ENCODE measurements at places on chromosomes 11 and 22. TPM values are rescaled to one million over a fixed set of nuclear protein-coding genes. Genes with fewer than 3 reads are reported as not detected.

The MRPL11 gene
- 31.1 TPM for total RNA-seq

The CDON gene
- 2.0 TPM for total RNA-seq

The ST14 gene
- total RNA-seq = 0.81 TPM

The LYVE1 gene
- total RNA-seq = not detected

The NXF1 gene
- 305 TPM for total RNA-seq

The GTF2H1 gene
- total RNA-seq = 22.0 TPM

The SPI1 gene
- 4.9 TPM for total RNA-seq

The TRIM49 gene
- total RNA-seq = not detected

The FADS2 gene
- total RNA-seq = 15.7 TPM

The MCHR1 gene
- total RNA-seq = not detected

DNA sequence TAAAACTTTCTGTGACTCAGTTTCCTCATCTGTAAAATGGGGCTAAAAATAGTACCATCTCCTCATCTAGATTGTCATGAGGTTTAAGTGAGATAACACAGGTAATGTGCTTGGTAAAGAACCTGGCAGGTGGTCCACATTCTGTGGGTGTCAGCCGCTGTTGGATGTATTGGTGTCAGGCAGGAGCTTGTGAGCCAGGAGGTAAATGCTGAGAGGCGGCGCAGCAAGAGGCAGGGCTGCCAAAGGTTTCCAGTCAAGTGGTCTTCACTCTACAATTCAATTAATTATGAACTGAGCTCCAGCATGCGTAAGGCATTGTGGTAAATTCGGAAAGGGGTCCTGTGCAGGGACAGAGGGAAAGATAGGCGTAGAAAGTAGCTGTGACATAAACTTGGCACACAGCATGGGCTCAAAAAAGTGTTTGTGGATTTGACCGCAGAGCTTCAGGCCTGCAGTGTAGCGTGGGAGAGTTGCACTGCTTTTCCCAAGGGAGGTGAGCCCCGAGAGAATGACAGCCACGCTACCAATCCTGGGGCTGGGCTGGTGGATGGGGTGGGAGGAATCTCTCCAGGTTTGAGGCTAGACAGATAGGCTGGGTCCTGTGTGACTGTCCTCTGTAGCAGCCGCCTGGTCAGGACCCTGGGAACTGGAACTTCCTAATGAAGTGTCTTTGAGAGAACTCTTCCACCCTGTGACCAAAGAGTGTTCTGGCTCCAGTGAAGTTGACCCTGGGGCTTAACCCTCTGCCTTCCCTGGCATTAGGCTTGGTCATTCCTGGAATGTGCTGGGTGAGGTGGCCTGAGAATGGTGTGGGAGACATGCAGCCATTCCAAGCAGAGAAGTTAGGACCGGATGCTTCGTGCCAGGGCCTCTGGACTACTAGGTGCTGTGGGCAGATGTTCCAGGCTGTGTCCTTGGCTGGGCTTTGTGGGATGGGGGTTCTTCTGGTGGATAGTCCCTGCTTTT, 122.4 kb downstream of the FEZ1 start:
- no peak for DNase-seq

- DNase-seq = no peak
Observed at GRCh38 chr11:126740846-126741245, 259.7 kb downstream of the KIRREL3 start.

- DNase-seq = no peak
Observed at GRCh38 chr11:131584785-131585592, 214.6 kb downstream of the NTM start.

GRCh38 chr11:71426413-71426812, 21.8 kb downstream of the DHCR7 start:
- DNase-seq = no peak

DNA sequence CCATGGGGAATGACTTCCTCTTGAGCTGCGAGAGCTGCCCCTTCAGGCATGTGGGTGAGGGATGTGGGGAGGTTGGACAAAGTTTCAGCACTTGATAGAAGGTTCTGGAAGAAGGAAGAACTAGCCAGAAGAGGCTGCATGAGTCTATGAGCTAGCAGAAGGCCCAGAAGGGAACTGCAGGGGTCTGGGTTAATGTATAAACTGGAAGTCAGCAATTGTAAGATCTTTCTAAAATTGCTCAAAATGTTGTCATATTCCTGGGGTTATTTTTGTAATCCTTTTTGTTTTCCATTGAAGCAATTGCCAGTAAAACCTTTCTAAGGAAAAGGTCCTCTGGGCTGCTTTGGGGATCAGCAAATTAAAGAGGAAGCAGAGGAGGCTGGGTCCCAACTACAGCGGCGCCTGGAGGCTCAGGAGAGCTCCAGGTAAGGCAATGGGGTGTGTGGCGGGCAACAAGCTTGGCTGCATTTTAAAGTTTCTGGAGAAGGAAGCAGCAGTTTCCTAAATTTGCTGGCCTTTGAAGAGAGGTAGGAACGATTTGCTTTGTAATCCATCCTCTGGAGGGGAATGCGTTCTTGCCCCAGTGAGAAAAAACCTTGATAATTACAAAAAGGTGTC, 29.2 kb downstream of the ADAMTS15 start:
- no peak for DNase-seq

DNA sequence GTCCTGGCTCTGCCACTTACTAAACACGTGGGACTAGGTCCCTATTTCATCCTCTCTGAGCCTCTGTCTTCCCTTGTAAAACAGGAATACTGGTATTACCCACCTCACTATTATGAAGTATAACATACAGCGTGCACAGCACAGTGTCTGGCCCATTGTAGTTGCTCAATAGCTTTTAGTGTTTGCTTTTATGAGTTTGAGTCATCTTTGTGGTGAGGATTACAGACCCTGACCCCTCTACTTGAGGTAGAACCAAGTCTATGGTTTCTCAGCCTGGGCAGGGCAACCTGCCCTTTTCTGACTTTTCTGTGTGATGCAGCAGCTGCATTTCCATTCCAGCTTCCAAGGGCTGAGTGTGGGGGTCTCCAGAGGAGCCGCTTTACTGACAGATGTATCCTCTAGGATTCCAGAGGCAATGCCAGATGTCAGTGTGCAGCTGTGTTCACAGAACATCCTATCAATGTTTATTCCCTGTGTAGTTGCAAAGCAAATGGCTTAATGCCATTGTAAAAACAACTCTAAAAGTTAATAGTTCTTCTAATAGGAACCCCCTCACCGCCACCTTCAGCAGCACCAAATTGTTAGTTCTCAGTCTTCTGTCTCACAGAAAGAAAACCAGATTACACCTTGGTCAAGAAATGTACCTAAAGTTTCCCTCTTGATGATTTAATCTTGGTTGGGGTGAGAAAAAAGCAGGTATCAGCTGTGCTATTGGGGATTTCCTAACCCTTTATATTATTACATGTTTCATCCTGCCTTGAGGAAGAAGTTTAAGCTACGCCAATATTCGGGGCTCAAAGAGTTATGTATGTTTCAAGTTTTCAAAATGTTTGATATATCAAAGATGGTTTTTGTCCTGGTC, 16.8 kb downstream of the PRR5L start:
- DNase-seq = no peak

GRCh38 chr11:10674911-10675440, 18.6 kb downstream of the IRAG1 start:
- DNase-seq = no peak

DNA sequence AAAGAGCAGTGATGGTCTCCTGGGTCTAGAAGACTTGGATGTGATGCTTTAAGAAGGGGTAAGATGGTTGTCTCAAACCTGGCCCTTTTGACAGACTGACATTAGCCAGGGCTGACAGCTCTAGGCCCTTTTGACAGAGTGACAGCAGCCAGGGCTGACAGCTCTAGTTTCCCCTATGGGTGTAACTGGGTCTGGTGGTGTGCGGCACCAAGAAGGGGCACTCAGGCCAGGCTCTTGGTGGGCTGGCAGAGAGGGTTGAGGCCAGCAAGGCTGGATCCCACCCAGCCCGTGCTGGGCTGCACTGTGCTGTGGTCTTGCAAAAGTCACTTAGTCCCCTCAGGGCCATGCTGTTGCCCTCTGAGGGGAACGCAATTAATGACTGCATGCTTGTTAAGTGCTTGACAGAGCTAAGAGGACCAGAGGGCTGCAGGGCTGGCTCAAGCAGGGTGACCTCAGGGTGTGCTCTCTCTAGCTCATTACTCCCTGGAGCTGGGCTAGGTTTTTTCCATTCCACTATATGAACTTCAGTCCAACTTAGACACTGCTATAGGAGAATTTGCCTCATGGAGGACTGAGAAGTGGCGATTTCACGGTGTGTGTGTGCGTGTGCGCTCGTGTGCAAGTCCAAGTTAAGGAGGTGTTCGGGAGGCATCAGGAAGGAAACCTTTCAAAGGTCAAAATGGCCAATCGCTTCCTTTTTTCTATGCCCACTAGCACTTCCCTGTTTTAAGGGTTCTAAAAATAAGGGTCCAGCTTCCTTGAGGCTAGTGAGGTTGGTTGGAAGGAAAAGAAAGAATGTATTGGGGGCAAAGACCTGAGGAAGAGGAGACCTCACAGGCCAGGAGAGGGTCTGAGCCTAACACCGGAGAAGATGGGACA, 4.4 kb downstream of the UBASH3B start:
- DNase-seq = no peak

DNA sequence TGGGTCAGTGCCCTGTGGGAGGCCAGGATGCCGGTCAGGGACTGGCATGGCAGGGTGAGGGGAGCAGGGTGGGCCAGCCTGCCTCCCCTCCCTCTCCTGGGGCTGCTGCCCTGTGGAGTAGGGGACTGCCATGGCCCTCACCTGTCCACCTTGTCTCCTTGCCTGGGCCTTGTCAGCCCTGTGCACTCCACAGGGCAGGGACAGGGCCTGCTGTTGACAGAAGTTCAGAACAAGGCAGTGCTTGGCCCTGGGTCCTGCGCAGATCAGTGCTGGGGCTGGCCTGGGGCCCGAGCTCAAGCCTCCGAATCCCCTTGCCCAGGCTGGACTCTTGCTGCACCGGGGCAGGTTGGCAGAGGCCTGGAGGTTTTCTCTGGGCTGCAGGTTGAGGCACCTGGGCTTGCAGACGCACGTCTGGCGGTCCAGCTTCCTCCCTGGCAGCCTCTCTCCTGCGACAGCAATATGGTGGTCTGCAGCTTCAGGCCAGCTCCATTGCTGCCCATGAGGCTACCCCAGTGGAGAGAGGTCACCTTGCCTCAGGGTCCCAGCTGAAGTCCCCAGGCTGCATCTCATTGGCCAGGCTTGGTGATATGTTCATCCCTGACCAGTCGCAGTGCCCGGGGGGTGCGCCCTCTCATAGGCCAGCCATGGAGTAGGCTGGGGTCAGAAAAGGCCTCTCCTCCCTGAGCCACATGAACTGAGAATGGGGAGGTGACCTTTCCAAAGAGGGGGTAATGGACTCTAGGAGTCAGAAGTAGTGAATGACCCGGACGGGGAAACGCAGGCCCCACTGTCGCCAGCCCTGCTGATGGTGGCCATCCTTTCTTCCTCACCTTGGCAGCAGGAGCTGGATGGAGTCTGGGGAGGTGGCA, 21.5 kb upstream of the CHKA start:
- no peak for DNase-seq

- DNase-seq = peak; percentile 3
Observed at GRCh38 chr22:37203354-37204044, 8.8 kb downstream of the SSTR3 start.

DNA sequence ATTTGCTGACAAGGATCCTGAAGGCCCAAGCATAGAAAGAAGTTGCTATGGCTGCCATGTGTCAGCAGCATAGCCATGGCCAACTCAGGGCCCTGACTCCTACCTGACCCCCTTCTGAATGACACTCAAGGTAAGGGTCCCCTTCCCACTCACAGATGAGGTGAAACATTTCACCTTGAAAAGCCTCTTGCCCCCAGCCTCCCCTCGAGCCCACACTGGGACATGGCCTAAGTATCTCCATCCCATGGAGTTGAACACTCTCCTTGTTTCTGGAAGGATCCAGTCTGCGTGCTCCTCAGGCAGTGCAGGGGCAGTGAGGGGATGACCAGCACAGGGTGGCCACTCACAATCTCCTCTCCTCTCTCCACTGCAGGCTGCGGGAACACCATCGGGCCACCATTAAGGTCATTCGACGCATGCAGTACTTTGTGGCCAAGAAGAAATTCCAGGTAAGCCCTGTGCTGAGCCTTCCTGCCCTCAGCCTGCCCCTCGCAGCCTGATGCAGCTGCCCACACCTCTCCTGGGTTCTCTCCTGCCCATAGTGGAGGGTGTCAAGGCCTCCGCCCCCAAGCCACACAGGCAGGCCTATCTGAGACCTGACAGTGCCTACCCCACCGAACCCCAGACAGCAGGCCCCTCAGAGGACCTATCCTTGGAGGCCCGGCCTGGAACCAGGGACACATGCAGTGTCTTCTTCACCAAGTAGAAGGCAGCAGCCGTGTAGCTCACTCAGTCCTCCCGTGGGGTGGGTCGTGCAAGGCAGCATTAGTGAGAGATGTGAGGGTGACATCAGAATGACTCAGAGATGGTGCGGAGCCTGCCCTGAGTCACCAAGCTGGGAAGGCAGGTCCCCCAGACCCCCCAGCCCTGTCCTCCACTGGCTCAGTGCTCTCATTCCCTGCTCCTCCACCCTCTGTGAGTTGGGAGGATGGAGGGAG, 68.9 kb upstream of the KCNQ1OT1 start:
- no peak for DNase-seq

DNA sequence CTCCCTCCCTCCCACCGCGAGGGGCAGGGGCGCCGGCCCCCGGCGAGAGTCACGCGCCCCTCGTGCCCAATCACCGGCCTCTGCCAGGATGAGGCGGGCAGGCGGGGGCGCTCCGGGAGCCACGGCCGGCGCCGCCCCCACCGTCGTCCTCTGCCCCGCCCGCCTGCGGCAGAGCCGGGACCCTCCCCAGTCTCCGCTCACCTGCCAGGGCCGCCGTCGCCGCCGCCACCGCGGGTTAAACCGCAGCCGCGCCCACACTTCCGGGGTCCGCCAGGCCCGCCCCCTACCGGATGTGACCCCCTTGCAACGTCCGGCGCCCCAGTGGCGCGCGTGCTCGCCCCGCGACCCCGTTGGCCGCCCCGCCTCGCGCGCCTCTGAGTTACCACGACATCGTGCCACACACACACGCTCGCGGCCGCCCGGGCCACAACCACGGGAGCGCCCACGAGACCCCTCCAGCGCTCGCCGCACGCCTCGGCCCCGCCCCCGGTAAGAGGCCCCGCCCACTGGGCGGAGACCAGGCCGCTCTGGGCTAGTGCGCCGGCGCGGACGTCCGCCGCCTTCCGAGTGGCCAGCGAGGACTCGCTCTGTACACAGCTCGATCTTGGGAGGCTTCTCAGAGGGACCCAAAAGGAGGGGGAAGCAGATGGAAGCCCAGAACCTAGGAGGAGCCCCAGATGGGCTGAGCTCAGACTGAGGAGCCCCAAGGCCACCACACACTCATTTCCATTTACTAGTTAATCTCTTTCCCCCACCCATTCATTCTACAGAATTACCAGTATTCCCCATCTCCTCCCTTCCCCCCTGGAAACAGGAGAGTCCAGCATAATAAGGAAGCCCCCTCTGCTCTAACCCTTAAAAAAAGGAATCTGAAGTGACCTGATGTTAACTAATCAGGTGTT, at the start of gene VPS37C:
TSS of gene VPS37C (minus strand) at position 237 of the 902 bp plus-strand sequence. CDS start 22,597 bp downstream, outside the sequence.
- peak; percentile 91 for DNase-seq

DNA sequence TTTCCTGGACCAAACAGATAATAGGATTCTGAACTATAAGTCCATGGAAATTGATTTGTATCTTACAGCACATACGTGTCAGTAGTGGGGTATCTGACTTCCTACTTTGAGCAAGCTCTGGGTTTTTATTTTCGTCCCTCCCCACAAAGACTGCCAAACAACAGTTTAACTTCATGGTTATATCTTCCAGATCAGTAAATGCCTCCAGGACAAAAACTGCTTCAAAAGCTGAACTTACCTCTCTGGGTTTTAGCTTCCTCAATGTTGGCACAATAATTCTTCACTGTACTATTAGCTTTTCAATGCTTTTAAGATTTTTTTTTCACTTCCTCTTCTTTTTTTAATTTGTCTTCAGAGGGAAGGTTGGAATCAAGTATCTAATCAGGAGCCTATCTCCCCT, 4.2 kb upstream of the DPF2 start:
- no peak for DNase-seq

- DNase-seq = no peak
Observed at GRCh38 chr11:66866511-66866986, 9.7 kb downstream of the LRFN4 start.

- no peak for DNase-seq
Observed at GRCh38 chr11:9498457-9499078, 37.8 kb downstream of the ZNF143 start.
